ENCODE measurements at places on chromosomes 16 and 17.

- no peak for DNase-seq
Observed at GRCh38 chr16:76428858-76429257, 151.7 kb downstream of the CNTNAP4 start.

- DNase-seq = no peak
Observed at GRCh38 chr16:20137194-20137593, 63.5 kb upstream of the GPR139 start.

GRCh38 chr16:67400901-67401300, 7.6 kb upstream of the TPPP3 start:
- DNase-seq = no peak

GRCh38 chr17:79948406-79948944, 87.2 kb downstream of the TBC1D16 start:
- no peak for DNase-seq

DNA sequence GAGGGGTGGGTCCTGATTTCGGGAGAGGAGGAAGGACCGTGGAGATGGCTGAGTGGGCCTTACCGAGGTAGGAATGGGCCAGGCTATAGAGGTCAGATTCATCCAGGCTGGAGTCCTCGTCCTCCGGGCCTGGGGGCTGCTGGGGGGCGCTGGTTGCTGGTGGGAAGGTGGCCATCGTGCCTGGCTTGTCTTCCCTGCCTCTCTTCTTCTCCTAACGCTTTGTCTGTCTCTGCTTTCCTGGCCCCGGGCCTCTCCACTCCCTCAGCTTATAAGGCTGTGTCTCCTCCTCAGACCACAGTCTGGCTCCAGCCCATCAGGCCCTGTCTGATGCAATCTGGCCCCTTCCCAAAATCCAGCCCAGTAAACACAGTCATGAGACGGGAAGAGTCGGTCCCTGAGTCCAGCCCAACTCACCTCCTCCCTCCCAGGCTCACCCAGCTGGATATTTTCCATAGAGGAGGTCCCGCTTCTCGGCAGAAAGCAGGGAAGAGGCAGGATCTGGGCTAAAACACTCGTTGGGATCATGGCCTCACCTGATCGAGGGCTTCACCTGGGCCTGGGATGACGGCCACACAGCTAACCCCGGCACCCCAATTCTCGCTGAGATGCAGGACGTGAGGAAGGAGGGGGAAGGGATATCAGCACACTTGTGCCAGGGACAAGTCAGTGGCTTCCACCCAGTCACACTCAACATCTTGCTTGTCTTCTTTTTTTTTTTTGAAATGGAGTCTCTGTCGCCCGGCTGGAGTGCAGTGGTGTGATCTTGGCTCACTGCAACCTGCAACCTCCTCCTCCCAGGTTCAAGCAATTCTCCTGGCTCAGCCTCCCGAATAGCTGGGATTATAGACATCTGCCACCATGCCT, at the start of gene NUPR1:
Gene NUPR1 (minus strand): TSS at position 242 of the 864 bp plus-strand sequence. CDS start 67 bp downstream, at position 175.
- no peak for DNase-seq

GRCh38 chr17:63689479-63689878, 10.4 kb downstream of the LIMD2 start:
- DNase-seq = no peak

DNA sequence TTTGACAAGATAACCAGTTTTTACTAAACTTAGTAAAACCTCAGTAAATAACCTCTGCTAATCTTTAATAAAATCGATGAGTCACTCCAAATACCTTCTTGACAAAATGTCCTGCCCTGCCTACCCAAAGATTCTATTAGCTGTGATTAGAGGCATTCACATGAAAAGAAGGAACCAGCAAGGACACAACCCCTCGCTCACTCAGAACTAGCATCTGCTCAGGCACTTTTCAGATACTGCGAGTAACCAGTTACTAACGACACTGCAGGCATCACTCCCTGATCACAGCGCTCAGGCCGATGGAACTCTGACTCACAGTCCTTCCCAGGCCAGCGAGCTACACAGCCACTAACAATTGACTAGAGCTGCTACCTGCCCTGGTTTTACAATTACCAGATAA, 24.3 kb downstream of the PELP1 start:
- no peak for DNase-seq

GRCh38 chr17:80613732-80614071, 69.1 kb downstream of the RPTOR start:
- DNase-seq = no peak

DNA sequence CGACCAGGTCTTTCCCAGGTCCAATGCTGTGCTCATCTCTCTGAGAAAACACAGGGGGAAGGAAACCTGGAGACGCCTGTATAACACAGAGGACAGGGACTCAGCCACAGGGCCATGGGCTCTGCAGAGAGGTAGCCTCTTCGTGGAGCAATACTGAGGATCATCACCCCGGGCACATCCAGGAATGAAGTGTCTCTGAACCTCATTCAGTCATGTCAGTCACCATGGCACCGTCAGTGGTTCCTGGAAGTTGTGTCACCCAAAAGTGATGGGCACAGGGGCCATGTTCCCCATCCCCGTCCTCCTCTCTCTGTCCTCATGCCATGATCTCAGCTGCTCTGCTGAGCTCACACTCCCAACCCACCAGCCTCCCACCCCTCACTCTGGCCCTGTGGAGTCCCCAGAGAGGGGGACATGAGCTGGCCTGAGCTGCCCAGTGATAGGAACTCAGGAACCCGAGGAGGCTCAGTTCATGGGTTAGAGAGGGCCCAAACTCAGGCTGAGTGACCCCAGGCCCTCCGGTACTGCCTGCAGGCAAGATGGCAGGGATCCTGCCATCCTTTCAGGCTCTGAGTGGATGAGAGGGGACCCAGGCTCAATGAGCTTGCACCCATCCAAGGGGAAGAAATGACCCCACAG, 53.4 kb downstream of the PITPNM3 start:
- no peak for DNase-seq

DNA sequence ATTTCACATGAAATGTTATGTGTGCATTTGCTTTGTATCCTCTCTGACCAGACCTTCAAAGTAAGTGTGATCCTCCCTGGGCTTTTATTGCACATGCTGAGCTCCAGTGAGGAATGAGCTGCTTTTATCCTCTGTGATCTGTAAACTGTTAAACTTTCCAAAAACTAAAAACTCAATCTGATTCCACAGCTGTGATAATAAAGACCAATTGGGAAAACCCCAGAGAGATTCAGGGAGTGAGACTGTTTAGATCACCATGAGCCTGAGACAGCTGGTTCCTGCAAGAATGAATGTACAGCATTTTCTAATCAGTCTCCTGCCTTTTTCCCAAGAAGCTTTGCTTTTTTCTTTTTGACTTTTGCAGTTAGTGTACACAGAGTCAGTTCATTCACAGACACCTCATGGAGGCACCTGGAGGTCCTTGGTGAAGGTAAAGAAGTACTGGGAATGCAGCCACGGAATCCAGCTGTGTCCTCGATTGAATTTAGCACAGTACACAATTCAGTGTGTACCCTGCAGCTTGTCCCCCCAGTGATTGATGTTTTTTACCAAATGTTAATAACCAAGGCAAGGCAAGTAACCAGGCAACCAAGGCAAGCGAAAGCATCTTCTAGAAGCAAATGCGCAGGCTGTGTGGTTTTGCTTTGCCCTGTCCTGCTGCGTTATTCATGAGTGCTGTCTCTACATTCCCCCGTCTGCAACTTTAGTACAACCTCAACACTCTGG, 182.6 kb downstream of the LGALS9B start:
- no peak for DNase-seq

GRCh38 chr17:17679748-17680147, 1.5 kb upstream of the RAI1 start:
- no peak for DNase-seq

DNA sequence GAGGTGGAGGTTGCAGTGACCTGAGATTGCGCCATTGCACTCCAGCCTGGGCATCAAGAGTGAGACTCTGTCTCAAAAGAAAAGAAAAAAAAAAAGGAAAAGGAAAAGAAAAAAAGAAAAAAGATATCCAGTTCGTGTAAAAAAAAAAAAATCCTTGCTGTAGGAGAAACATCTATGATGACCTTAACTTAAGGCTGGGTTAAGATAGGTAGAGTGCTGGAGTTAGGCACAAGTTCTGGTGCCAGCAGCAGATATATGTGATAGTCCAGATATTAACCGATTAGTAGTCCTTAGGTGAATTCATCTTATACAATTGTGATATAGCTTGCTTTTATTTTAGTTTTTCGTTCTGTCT, 17.2 kb downstream of the PSMD11 start:
- DNase-seq = no peak

DNA sequence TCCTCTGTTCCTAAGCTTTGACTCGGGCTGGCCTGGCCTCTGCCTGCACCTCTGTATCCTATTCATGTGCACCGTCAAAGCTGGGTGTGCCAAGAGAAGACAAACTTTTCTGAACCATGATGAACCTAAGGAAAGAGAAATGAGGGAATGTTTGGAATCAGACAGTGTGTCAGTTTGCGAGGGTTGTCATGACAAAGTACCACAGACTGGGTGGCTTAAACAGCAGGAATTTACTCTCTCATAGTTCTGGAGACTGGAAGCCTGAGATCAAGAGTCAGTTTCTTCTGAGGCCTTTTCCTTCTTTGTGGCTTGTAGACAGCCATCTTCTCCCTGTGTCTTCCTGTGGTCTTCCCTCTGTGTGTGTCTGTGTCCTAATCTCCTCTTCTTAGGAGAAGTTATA, 129.0 kb downstream of the KATNIP start:
- DNase-seq = no peak

DNA sequence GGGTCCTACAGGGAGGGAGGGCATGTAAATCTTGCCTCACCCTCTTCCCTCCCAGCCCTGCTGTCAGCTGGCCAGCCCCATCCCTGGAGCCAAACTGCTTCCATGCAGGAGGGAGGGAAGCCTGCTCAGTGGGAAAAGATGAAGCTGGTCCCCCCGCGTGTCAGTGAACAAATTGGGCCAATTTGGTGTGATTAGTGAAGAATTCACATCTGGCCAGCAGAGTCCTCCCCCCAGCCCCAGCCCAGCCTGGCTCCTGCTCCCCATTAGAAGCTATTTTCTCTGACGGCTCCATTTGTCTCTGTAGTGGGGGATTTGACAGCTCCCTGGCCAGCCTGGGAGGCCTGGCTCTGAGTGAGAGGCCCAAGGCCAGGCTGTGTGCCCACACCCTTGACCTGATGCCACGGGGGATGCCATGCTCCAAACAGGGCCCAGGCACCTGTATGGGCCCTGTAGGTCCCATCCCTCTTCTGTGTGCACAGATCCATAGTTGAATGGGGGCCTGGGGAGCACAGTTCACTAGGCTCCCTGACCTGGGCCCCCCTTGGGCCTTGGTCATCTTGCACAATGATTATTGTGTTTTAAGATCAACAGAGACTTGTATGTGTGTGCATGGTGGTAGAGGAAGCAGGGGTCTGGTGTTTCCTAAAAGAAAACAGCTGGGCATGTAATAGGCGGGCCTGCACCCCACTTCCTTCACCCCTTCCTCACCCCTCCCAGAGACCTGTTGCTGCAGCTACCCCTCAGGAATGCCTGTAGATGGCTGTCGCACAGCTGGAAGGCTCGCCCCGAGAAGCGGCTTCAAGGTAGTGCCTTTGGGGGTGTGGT, 50.7 kb upstream of the TAC4 start:
- no peak for DNase-seq

GRCh38 chr17:62718429-62718828, 89.7 kb downstream of the MARCHF10 start:
- DNase-seq = no peak

DNA sequence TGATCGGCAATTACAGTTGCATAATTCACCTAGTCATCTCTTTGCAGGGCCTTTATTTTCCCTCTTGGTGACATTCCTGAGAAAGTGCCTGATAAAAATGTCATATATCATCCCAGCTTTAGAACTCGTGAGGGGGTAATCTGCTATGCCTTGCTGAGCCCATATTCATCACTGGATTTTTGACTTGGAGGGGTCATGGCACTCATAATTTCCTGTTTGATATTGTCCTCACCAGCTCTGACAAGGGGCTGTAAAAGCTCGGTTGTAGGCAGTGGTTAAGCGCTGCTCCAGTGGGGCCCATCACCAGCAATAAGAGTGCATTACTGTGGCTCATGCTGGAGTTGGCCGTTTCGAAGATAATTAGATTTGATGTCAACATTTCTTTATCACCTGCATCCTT, 227.3 kb downstream of the IRX3 start:
- DNase-seq = no peak
